ENCODE measurements at places on chromosomes 2 and 18.

DNA sequence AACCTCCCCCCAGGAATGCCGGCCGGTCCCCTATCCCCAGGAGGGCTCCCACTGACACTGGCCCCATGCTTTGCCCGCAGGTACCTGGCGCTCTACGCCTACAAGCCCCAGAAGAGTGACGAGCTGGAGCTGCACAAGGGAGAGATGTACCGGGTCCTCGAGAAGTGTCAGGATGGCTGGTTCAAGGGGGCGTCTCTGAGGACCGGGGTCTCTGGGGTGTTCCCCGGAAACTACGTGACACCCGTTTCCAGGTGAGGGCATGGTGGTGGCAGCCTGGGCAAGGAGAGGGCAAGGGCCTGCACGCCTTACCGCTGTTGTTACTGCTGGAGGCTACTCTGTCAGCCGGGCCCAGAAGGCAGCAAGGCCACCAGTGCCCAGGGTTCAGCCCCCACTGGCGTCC lies 181.3 kb downstream of the SEPTIN10 start:
- DNase-seq, result no peak

DNA sequence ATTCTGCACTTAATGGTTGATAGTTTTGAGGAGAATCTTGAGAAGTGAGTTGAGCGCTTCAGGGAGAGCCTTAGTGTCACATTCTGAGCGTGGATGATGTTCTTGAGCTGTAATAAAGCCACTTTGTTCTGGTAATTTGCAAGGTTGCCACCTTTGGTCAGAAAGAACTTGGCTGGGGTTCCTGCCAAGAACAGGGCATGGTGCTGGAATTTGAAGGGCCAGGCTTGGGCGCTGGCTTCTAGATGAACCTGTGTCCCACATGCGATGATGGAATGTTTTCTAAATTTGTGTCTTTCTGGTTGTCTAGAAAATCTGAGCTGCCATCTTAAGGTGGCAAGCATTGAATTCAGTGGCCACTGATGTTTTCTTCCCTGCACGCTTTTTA lies 124.1 kb upstream of the EML6 start:
- no peak for DNase-seq

DNA sequence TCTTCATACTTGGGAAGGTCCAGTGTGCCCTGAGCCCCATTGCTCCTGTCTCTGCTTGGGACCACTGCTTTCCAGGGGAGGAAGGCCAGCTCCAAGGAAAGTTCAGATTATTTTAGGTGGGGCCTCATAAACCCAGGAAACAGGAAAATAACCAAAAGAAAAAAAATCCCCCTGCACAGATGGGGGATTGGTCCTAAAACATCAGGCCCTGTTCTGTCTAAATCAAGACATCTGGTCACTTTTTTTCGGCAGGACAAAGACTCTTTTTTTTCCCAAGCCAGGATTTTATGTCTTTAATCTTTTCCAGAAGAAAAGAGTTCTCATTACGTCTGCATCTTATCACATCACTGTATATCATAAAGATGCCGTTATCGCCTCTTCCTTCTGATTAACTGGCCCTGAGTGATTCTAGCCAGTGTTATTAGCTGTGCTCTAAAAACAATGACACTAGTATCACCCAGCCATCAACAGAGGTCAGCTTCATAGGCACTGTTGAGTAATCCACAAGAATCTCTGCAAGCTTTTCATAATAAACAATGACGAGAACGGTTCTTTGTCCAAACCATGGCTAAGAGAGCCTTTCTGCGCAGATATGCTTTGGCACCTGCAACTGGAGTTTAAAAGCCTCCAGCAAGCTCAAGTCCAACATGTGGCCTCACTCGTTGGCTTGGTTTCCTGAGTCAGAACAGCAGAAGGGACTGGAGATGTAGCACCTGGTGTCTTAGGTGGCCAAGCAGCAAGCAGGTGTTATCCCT lies 138.2 kb downstream of the VAPA start:
- DNase-seq, result no peak

- DNase-seq, result no peak
Measured at GRCh38 chr2:133657591-133657990, 89.3 kb upstream of the NCKAP5 start.

DNA sequence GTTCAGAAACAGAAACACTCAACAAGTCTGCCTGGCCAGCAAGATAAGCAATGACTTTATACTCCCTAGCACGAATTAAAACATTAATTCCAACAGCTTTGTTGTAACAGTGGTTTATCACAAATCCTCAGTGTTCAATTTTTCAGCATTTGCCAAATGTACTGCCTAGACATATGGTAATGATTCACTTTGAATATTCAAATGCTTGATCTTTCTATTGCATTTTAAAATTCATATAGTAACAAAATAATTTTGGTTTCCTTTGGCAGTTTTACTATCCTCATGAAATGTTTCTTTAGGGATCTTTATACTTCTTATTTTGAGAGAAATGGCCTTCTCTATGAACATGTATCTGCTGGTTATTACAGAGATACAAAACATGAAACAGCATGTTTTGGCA lies 851.8 kb upstream of the NXPH2 start:
- no peak for DNase-seq
